NCI-H510A (cell line): ENCODE measurements at places on chromosomes 6 and 20.
A peak's percentile ranks its signal among the peaks of the same experiment; 100 is the strongest.

- DNase-seq, result no peak
Measured at GRCh38 chr6:12069891-12070529, 57.9 kb downstream of the HIVEP1 start.

DNA sequence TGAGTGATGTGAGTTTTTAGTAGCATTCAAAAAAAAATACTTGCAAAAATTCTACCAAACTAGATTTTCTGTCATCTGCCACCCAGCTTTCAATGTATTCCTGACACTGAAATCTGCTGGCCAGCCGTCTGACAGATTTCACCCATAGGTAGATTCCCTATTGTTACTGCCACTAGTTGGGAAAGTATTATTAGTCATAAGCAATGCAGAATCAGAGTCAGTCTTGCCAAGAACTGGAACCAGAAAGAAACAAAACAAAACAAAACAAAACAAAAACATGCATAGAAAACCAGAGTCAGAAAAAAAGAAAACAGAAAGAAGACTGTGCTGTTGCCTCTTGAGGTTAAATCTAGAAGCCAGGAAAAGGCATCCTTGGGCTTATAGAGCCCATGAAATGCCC is 293.1 kb upstream of the KCNQ5 start:
- no peak for DNase-seq

DNA sequence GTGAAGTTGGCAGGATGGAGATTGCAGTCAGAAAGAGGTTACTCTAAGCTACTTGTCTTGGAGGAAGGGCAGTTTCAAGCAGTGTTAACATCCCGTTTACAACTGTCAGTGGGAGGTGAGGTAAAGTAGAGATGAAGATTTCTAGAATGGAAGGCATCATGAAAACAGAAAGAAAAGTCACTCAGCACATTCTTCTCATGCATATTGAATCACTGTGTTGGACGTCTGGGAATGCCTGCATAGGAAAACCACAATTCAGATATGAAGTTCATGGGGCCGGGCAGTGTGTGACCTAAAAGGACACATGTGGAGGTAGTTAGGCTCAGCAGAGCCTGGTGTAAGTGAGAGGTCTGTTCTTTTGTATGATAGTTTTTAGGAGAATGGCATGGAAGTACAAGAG is 73.5 kb upstream of the LAMP5 start:
- no peak for DNase-seq

DNA sequence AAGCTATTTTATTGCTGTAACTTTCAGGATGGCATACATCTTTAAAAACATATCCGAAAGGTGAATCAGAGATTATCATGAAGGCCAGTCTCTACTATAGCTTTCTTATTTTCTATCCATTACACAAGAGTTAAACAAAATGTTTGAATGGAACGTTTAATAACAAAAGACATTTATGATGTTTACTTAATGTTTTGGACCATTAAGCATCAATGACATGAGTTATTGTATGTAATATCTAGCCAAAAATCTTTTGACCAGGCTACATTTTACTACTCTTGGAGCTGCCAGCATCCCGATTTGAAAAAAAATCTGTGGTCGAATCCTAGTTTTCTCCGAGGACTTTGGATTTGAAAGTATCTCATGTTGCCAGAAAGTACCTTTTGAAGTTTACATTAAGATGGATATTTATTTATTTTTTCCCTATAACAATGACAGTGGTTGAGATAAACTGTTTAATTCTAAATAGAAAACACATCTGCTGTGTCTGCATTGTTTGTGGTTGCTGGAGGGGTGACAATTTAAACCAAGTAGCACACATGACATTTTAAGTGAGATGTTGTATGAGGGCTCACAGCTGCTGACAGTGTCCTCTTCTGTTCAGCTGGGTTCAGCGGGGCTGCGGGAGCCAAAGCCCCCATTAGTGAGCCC is 293.7 kb upstream of the TCF21 start:
- DNase-seq, result no peak

- DNase-seq, result no peak
Measured at GRCh38 chr6:108074057-108074358, 533 bp downstream of the OSTM1 start.

DNA sequence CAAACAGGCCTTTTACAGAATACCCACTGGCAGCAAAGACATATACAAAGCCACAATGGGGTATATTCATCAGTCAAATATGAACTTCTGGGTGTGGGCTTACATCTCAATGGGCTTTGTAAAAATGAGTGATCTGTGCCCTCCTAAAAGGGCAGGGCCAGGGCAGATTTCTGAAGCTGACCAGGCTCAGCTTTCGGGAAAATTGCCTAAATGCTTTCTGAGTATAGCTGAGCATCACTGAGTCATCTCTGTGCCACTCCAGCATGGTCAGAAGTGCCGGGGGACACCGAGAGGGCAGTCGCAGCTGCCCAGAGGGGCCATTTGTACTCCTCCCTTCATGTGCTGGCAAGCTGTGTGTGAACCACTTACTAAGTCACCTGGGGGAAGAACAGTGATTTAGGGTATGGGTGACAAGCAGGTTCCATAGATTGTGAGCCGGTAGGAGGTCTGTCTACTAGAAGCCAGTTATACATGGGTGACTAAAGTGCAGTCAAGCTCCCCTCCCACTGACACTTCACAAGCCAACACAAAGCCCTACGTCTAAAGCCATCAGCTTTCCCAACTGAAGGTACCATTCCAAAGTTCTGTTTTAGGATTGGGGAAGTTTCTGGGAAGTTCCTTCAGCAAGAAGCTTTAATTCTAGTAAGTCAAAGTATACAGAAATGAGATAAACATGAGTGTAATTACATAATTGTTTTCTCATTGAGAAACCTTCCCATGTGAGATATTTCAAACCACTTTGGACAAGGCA is 147.6 kb upstream of the TAB2 start:
- DNase-seq, result no peak

GRCh38 chr20:39849664-39850063 is 839.4 kb downstream of the MAFB start:
- DNase-seq, result no peak

DNA sequence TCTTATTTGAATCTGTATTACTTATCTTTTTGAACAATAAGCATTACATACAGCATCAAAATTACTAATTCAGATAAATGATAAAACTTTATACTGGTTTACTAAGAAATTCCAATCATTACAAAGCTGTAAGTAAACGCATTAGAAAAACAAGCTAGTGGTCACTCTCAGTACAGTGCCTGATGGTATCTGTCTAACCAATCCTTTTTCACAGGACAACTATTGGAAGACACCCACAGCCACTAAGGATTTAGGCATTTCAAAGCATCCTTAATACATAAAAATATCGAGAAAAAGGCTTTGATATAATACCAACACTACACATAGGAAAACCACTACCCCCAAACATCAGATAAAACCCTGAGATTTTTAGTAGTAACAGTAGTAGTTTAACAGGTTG is 2.6 kb downstream of the CD164 start:
- no peak for DNase-seq

GRCh38 chr6:78551361-78551760 is 316.0 kb upstream of the IRAK1BP1 start:
- no peak for DNase-seq

DNA sequence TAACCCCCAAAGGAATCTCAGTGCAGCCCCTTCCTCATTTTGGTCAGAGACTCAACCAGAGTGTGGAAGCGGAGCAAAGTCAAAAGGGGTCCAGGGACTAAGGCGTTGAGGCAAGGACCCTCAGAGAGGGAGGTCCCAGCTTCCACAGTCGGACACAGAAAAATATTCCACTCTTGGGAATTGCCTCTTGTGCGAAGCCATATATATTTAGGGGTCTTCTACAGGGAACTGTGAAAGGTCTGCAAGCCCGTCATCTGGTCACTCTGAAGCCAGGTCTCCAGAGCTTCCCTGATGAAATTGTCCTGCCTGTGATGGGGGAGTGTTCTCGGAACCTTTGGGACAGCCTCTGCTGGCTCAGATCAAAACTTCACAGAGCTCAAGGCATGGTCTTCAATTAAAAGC is 160.8 kb downstream of the TBXT start:
- DNase-seq, result no peak

DNA sequence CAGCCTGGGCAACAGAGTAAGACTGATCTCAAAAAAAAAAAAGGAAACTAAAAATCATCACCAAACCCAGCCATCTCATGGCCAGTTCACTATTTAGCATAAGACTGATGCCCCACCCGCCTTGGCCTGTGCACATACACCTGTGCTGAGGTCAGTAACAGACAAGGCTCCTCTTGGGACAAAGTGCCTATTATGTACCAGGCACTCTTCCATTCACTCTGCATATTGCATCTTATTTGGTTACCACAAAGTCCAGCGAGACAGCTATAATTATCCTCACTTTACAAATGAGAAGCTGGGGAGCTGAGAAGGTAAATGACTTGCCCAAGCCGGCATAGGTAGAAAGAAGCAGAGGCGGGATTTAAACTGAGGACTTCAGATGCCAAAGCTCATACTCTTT is 3.8 kb downstream of the PTPRT start:
- no peak for DNase-seq

GRCh38 chr6:13288969-13289391 is 39.4 kb downstream of the TBC1D7 start:
- no peak for DNase-seq

DNA sequence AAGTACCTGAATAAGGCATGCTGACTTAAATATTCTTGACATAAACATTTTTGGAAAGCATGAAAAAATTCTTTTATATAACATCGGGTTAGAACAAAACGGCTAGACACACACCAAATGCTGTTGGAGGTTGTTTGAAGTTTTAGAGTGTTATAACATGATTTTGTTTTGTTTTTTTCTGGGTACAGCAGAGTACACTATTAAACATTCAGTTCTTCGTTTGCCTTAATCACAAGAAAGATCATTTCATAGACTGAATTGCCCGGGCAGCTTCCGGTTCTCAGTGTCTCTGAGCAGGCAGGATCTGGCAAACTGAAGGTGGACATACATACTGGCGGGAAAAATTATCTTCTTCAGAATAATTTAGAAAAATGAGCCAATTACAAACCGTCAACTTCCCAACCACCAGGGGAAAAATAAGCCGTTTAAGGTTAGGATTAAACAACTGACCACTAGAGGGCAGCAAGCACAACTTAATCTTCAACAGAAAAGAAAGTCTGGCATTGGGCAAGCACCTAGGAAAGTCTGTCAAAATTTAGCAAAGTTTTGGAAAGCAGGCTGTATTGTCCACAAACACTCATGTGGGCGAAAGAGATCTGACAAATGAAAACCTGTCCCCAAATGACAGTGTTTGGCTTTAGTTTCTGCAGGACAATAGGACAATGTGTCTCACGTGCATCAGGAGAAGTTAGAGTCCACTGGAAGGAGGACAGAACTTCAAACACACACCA is 15.0 kb downstream of the ZNF217 start:
- peak; percentile 42 for DNase-seq

DNA sequence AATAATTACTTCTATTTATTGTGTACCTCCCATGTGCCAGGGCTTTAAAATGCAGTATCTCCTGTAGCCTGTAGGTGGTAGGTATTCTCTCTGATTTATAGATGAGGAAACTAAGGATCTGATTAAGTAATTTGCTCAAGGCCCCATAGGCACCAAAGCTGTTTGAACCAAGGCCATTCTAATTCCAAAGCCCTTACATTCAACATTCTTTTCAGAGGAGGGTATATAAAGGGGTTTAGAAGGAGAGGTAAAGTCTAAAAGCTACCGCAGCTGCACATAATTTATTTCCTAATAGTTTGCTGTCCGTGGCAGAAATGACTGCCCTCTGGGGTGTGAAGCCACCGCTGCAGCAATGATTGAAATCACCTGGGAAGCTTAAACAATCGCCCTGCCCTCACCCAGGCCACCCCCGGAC is 95.0 kb upstream of the FAM8A1 start:
- no peak for DNase-seq

DNA sequence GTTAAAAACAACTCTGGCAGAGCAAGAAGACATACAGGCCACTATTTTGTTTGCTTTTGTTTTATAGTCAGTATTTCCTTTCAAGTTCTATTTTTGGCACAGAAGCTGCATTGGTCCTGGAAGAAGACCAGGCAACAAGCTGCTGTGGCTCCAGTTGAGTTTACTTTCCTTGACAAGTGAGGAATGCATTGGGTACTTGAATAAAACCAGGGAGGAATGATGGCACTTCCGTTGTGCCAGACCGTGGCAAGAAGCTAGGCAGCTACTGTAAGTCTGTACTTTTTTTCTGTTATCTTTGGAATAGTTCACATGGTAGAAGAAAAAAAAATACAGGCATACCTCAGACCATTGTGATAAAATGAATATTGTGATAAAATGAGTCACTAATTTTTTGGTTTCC is 66.3 kb downstream of the NCOA3 start:
- peak; percentile 71 for DNase-seq

- no peak for DNase-seq
Measured at GRCh38 chr6:138440758-138441357, 36.8 kb downstream of the HEBP2 start.

GRCh38 chr6:159513914-159514313 is 179.1 kb downstream of the SOD2 start:
- no peak for DNase-seq

- DNase-seq, result no peak
Measured at GRCh38 chr6:23696992-23697391, 429.0 kb upstream of the NRSN1 start.
